ENCODE measurements at places on chromosomes 4 and X.

- no peak for DNase-seq
Observed at GRCh38 chr4:183806341-183806740, 98.8 kb upstream of the STOX2 start.

DNA sequence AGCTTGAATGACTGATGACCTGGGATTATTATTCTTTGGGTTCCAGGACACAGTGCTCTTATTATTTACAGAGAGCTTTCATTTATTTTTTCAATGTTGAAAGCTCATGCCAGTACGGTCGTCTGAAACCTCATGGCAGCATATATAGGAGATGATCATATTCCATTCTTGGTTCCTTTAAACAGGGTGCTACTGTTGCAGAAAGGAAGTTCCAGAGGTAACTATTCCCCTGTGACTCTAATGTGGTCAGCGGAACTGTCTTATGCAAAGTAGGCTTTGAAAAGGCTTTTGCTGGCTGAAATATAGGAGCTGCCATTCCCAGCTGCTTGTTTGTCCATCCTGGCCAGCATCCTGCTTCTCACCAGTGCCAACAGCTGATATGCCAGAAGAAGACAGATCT lies 208.3 kb upstream of the LEF1 start:
- no peak for DNase-seq

DNA sequence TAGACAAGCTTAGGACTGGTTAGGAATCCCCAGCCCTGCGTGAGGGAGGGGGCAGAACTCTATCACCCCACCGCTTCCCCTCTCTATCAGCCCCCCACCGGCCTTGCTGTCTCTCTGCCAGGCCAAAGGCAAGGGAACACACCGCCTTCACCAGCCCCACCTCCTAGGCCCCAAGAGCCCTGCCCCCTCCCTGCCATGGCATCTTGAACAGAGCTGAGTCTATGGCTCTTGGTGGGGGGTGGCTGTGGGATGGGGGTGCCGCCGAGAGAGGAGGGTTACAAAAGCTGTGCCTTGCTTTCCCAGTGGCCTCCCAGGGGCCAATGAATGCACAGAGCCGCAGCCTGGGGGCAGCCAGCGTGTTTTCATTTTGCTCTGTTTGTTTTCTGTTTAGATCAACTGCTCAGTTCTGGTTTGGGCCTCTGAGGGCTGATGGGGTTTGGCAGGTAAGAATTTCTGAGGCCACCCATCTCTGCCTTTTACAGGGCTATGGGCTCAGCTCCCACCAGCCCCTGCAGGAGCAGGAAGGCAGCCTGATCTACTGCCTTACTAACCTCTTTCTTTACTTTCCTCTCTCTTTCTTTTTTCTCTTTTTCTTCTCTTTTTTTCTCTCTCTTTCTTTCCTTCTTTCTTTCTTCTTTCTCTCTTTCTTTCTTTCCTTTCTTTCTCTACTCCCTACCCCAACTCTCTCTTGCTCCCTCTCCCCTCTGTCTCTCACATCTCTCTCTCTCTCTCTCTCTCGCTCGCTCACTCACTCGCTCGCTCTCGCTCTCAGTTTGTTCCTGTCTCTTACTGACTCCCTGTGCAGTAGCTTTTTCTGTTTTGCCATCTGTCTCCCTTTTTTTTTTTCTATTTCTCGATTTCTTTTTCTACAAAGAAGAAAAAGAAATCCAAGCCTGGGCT lies 128.3 kb downstream of the PJA1 start:
- DNase-seq, result no peak

GRCh38 chr4:98491899-98492559 lies 166.4 kb downstream of the TSPAN5 start:
- DNase-seq, result no peak

GRCh38 chr4:101911616-101912015 lies 121.1 kb downstream of the BANK1 start:
- DNase-seq, result no peak

DNA sequence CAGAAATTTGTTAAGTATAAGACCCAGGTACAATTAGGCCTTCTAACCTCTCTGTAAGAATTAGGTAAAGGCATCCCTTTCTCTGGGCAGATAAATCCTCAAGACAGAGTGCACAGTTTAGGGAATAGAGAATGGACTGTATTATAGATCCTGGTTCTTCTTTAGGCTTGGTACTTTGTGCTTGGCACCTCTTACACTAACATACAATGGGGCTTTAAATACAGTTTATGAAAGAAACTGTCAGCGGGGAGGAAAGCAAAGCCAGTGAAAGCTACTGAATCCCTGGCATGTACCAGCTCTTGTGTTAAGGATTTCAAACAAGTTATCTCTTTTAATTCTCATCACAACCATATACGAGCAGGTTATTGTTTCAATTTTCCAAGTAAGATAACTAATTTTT lies 1350.0 kb downstream of the ADGRL3 start:
- DNase-seq, result no peak

DNA sequence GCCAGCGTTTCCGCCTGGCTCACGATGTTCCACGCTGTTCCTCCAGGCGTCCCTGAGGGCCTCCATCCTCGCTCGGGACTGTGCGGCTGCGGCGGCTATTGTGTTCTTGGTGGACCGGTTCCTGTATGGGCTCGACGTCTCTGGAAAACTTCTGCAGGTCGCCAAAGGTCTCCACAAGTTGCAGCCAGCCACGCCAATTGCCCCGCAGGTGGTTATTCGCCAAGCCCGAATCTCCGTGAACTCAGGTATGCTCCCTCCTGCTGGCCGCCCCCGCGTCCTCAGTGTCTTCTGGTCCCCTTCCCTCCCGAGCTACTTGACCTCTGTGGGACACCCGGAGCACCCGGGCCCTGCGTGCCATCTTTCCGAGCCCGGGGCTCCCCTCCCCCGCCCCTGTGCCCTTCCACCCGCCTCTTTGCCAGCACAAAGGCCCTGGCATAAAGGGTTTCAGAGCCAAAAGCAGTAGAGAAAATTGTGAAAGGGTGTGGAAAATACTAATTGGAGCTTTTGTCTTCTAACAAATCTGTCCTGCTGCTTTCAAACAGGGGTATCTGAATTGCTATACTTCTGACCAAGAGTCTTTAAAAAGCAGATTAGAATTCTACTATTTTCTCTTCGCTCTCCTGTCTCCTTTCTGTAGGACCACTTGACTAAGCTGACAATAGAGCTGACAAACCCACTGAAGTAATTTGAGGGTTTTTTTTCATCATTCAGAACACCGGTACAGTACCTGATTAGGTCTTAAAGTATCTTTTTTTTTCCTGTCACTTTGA lies 104.0 kb downstream of the NEUROG2 start:
- no peak for DNase-seq

DNA sequence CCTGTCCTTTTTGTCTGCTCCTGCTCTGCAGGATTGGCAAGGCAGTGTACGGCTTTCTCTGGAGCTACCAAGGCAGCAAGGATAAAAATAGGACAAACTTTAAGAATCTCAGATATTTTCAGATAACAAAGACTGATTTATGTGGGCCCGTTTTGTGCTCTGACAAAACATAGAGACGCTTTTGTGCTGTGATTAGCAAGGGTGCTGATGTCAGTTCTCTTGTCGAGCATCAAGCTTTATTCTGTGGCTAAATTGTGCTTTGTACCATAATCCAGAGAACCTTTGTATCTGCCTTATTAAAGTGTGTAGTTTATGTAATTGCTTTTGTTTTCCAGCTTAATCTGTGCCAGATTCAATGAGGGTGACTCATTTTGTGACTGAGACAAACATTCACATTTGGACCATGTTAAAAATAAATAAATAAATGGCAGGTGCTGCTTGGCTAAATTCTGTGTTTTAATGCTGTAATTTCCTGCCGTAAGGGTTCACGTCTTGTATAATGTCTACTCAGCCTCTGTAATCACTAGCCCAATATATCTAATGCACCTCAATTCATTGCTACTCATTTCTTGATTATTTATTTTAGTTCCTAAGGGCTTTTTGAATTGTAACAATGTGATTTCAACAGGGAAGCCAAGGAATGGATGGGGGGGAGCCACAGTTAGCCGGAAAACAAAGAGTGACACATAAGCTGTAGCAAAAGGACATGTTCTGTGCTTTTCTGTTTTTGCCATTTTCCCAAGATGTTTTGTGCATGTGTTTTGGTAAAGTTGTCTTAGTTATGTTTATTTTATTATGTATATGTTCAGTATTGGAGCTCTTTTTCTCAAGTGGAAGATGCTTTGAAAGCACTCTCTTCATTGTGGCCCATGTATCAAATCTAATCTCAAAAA lies 75.1 kb downstream of the GAB1 start:
- DNase-seq, result no peak

- no peak for DNase-seq
Observed at GRCh38 chrX:143988356-143988755, 104.5 kb downstream of the UBE2NL start.

DNA sequence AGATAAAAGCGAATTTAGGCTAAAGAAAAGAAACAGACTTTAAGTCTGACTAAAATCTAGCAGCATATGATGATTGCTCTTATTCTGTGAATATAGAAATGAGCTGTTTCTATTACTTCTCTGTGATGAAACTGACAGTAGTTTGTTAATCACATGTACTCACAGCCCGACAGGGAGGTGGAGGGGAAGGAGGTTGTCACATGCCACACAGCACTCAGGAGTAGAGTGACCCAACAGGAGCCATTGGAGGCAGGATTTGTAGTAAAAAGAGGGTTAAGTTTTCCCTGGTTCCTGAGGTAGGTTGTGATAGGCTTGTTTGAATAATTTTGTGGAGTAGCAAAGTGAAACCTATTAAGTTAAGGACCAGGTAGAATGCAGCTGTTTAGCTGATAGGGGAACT lies 495.9 kb downstream of the CENPC start:
- DNase-seq, result no peak

DNA sequence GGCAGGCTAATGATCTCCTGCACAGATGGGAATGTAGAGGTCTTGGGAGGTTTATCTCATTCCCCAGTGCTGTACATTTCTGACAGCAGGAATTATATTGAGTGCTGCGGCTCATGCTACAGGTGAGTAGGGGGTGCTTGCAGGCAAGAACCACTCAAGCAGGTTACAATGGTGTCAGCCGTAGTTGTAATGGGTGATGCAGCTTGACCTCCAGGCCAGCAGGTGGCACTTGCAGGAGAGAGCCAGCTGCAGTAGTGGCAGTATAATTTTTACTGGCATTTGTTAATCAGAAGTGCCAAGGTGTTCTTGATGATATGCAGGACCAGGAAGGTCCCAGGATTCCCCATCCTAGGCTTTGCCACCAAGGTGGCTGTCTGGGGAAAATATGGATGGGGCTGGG lies 759.6 kb upstream of the NDST4 start:
- no peak for DNase-seq

- no peak for DNase-seq
Observed at GRCh38 chr4:126124818-126125217, 810.1 kb downstream of the FAT4 start.

- DNase-seq, result no peak
Observed at GRCh38 chrX:118761939-118762707, 34.7 kb downstream of the IL13RA1 start.

DNA sequence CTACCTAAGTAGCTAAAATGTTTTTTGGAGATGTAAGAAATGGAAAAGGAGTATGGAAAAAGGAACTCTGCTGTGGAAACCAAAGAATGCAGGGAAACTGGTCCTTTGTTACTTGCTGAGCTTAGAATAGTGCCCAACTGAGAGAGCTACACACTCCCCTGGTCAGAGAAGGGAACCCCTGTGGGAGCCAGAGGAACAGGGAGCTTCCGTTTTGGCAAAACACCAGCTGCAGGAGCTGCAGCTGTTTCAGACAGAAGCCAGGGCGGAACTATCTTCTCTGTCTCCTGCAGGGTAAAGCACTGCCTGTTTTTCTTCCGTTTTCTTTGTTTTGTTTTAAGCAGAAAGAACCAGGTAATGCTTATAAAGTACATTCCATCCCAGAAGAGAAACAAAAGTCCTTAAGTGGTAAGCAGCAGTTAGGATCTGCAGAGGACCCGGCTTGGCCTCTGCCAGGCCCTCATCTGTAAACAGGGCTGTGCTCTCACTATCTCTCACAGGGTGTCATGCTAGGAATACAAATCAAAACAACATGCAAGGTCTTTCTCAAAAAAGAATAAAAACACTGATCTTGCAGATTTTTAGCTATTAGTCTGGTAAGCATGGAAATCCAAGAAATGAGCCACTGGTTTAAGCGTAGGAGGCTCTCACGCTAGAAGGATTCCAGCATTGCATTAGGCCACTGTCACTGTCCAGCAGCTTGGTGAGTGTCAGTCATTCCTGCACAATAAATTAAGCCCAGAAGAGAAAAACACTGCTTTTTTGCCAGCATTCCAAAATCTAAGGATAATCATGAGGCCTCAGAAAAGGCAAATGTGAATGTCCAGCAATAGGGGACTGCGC lies 76.1 kb downstream of the CHST7 start:
- DNase-seq, result no peak

DNA sequence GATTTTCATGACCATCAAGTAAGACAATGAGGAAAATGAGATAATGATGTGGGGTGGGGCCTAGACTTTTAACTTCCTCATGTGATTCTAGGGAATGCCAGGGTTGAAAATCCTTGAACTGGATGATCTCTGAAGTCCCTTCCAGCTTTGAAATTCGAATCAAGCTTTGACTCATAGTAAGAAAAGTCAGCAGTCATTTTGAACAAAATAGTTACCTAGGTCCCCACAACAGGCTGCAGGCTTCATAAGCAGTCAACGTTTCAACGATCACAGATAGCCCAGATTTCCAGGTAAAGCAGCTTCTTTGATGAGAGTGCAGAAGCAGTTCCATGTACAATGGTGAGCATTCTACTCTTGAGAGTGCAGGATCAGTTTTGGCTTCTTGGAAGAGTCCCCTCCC lies 93.7 kb downstream of the GRIA3 start:
- DNase-seq, result no peak

DNA sequence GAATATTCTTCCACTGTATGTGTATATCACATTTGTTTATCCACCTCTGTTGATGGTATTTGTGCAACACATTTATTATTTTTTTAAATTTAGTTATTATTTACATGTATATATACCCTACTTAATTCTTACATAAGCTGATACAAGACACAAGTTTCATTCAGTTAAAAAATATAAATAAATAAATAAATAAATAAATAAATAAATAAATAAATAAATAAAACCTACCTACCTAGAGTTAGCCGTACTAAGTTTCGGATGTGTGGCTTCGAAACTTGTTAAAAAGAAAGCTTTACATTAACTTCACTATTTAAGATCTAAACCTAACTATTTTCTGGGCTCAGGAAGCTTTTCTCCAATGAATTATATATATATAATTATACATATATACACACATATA lies 23.3 kb upstream of the REPS2 start:
- no peak for DNase-seq

GRCh38 chr4:113832803-113833202 lies 71.3 kb upstream of the CAMK2D start:
- no peak for DNase-seq

DNA sequence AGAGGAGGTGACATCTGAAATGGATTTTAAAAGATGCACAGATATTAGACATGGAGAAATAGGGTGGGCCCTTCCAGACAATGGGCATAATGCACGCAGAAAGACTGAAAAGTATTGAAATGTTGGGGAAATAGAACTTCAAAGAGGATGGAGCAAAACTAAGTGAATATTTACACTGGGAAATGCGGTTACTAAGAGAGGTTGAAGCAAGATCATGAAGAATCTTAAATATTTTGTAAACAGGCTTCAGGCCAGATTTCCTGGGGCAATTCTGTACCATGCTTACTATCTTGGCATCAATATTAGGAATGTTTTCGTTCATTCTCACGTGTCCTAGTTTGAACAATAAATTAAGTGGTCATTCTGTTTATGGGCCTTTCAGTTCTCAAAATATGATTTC lies 216.3 kb downstream of the ADAMTS3 start:
- no peak for DNase-seq
